ENCODE measurements at places on chromosomes 2 and 18.

DNA sequence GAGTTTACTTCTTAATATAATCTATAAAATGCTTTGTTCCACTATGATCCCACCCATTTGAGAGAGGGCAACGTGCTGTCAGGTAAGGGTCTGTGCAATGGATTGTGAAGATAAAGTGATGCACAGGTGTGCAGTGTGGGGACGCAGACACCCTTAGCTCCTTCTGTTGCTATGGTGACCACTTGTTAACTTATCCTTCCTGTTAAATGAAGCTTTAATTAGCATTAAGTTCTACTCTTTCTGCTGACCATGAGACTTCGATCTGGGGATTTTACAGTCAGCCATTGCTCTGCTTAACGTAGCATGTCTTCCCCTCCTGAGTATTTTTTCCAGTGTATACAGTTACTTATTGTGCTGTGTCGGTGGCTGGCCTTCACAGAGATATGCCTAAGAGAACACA is 23.1 kb upstream of the ALKAL2 start:
- DNase-seq: no peak

GRCh38 chr18:37173384-37173783 is 344.5 kb downstream of the KIAA1328 start:
- DNase-seq: no peak

DNA sequence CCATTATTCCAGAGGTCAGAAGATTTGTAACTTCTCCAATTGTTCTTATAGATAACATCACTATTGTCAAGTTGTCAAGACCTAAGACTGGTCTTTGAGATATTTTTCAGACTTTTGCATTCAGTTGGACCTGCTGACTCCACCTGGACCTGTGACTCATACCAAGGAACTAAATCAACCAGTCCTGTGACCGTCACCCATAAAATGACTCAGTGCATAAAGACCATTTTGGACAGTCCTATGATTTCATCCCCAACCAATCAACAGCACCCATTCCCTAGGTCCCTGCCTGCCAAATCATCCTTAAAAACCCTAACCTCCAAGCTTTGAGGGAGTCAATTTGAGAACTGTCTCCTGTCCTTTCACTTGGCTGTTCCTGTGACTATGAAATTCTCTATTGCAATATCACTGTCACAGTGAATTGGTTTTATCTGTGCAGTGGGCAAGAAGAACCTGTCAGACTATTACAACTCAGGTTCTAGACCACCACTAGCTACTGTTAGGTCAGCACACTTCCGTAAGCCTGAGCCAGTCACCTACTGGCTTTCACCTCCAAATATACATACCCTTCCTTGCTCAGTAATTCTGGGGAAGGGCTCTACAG is 17.1 kb downstream of the DPP4 start:
- DNase-seq: no peak

- DNase-seq: no peak
Measured at GRCh38 chr18:30248056-30248455, 794.5 kb downstream of the DSC3 start.

GRCh38 chr2:161133366-161133765 is 26.9 kb upstream of the TANK start:
- DNase-seq: no peak

DNA sequence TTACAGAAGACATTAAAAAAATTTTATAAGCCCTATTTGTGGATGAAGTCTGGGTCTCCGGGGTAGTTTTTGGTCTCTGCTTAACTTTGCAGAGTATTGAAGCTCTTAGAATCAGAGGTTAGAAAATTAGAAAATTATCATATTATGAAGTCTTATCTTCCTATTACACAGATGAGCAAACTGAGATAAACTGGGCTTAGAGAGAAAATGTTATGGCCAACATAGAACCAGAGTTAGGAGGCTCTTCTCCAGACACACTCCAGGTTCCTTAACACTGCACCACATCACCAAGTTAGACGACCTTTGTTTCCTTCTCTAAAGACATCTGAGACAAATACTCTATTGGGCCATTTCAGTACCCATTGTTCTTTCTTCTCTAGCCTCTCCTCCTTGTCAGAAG is 36.7 kb upstream of the NEB start:
- no peak for DNase-seq

- DNase-seq: peak; percentile 65
Measured at GRCh38 chr2:175187378-175187777, 5.9 kb upstream of the ATP5MC3 start.

GRCh38 chr2:64024259-64024949 is 5.2 kb upstream of the VPS54 start:
- DNase-seq: no peak

DNA sequence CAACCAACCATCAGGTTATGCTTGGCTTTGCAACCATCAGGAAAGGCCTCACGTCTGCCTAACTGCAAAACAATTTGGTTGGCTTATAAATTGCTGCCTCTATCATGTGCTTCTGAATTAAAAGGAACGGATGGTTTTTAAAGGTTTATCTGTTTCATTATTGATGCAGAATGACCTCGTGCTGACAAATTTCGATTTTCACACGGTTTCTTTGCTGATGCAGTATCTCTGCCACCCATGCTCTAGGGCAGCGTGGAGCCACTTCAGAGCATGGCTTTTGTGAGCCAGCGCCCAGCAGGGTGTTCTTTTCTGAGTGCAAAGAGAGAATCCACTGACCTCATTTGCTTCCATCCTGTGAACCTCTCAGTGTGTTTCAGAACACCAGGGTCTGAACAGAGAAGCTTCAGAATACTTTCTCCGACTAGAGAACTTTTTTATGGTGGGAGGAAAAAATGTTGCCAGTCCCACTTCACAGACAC is 143.1 kb upstream of the L3MBTL4 start:
- DNase-seq: no peak

DNA sequence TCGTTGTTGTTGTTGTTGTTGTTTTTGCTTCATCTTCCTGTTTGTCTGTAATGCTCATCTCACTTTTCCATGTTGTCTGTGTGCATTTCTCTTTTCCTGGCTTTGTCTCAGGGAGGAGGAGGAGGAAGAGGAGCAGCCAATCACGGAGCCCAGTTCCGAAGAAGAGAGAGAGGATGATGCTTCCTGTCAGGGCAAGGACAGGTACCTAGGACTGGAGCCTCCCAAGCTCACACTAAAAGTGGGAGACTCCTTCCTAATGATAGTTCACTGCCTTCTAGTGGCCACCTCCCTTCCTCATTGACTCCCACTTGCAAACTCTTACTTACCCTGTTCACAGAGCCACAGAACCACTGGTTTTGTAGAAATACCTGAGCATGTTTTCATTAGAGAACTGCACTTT is 179.6 kb downstream of the TPGS2 start:
- peak; percentile 30 for DNase-seq

DNA sequence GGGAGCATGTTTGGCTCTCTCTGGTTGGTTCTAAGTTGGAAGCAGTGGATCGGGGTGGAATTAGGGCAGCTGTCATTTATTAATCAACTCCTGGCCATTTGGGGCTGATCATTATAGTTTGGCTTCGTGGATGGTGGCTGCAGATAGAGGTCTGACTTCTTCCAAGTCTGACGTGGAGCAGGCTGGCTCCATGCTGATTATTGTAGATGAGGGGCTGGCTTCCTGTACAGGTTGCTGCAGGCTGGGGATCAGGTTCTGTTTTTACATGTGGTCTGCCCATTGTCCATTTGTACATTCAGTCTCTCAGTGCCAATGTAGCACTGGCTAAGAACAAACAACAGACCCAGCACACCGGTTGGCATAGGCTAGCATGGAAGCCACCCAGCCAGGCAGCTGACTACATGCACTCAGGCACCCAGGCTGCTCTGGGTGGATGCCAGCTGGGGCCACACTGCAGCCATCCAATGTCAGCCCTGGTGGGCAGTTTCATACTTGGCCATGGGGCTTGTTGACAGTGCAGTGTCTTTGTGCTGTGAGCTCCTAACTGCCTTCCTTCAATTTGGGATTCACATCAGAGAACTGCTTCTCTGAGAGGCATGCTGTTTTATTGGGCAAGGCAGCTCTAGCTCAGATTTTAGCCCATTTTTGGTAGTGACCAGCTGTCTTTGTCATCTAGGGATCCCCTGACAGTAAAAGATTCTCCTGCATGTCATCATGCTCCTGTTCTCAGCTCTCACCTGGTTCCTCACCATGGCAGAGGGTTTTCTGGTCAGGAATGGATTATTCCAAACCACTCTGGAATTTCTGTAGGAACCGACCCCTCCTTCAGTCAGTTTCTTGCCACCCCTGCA is 25.4 kb downstream of the NPAS2 start:
- DNase-seq: no peak

DNA sequence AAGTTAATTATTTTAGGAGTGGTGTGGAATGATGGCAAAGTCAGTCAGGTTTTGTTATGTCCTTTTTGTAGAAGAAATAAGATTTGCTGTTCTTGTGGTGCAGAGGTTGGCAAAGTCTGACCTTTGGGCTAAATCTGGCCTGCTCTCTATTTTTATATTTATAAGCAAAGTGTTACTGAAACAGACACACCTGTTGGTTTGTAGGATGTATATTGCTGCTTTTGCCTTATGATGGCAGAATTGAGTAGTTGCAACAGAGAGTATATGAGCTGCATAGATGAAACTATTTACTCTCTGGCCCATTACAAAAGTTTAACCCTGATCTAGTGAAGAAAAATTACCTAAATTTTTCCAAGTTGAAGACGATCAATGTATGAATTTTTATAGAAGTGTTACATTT is 34.1 kb upstream of the KCNJ13 start:
- DNase-seq: no peak

DNA sequence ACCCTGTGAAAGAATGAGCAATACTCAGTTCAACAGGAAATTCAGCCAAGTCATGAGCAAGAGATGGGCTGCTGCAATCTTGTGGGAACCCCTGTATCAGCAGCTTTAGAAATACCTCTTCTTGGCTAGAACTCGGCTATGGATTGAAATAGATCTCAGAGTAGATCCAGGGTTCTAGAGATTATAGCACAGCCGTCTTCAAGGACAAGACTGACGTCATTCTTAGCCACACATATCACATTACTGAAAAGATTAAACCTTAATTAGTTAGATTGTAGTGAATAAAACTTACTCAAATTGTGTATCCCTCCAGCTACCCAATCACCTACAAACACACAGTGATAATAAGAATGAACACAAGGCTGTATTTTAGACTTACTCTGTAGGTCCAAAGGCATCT is 776.4 kb downstream of the EPHA4 start:
- DNase-seq: no peak

- no peak for DNase-seq
Measured at GRCh38 chr2:49914281-49914680, 760.0 kb upstream of the FSHR start.

DNA sequence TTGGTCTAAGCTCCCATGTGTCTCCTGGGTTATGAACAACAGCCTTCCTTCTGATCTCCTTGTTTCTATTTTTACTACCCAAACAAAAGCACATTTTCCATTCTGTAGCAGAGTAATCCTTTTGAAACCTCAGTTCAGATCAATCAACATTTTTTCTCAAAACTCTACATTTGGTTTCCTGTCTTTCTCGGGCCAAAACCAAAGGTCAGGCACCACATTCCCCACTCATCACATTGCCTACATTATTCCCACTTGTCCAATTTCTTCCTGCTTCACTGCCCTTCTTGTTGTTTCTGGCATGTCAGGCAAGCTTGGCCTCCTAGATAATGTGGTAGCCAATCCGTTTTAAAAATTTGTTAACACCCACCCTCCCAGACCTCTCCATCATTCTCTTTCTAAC is 196.8 kb downstream of the PPP1R1C start:
- DNase-seq: no peak

DNA sequence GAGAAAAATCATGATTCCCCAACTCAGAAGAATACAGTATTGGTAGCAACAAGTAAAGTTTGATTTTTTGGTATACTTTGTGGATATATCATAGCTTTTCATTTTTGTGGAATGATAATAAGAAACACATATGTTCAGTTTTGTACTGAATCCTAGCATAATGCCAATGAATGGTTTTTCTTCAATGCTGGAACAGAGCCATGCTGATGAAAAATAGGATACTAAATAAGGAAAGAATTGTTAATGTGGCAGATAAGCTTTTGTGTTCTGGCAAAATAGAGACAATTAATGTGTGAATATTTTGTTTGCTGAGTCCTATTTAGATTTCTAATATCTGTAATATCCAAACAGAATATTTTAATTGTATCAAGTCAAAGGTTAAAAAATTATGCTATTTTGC is 21.9 kb downstream of the CD28 start:
- no peak for DNase-seq

- DNase-seq: no peak
Measured at GRCh38 chr2:177887722-177888121, 184.9 kb downstream of the PDE11A start.

DNA sequence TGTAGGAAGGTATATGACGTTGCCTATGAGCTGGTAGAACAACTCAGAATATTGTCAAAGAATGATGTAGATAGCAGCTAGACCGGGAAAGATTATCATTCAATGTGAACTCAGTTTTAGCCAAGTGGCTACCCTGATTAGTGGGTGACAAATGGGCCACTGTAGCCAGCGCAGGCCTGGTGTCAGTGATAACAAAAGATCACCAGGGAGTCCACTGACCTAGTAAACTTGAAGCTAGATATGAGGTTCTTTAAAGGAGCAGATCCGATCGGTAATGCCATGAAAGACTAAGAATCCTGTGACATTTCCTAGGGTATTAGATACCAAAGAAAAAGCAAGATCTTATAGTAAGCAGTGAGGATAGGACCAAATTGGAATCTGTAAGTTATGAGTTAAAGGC is 180.9 kb downstream of the GCA start:
- DNase-seq: no peak

- no peak for DNase-seq
Measured at GRCh38 chr2:190517468-190517867, 17.1 kb downstream of the NEMP2 start.

GRCh38 chr18:12043811-12044210 is 49.8 kb upstream of the ANKRD62 start:
- no peak for DNase-seq

Measured in GM23338 (cell line).